ENCODE measurements at places on chromosomes 7 and 10.

GRCh38 chr10:32234471-32234870 lies 112.5 kb downstream of the EPC1 start:
- DNase-seq, result no peak

- no peak for DNase-seq
Measured at GRCh38 chr10:113626809-113627355, 37.0 kb downstream of the NRAP start.

- DNase-seq, result no peak
Measured at GRCh38 chr10:85787881-85788280, 578.7 kb downstream of the GRID1 start.

GRCh38 chr7:124515106-124515830 lies 250.3 kb downstream of the GPR37 start:
- DNase-seq, result no peak

DNA sequence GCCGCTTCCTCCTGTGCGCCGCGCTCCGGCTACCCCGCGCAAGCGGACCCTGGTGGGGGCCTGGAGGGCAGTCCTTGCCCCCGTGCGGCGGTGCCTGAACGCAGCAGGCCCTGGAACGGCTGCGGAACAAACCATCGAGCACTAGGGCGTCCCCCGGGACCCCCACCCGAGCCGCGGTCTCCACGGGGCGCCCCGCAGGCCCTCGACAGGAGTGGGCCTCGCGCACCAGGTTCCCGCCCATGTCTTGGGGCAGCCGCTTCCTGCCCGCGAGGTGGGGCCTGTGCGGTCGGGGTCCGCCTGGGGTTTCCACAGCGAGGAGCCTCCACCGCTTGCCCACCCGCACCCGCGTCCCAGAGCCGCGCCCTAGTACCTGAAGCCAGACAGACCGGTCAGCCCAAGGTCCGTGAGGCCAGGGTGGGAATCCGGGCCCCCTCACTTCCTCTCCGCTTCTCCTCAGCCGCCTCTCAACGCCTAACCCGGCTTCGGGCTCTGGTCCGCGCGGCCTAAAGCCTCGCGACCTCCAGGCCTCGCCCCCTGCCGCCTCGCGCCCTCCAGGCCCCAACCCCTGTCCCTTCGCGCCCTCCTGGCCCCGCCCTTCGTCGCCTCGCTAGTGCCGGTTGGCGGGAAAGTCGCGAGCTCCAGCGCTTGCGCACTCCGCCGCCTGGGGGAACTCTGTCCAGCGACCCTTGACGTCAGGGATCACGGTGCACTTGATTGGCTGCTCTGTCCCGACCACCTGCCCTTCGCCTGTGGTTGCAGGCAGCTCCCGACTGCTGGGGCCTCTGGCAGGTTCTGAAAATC lies 7.0 kb upstream of the GBX1 start:
- no peak for DNase-seq

- DNase-seq, result no peak
Measured at GRCh38 chr10:31484431-31485135, 165.6 kb downstream of the ZEB1 start.

- no peak for DNase-seq
Measured at GRCh38 chr7:22586786-22587140, 86.8 kb upstream of the STEAP1B start.

DNA sequence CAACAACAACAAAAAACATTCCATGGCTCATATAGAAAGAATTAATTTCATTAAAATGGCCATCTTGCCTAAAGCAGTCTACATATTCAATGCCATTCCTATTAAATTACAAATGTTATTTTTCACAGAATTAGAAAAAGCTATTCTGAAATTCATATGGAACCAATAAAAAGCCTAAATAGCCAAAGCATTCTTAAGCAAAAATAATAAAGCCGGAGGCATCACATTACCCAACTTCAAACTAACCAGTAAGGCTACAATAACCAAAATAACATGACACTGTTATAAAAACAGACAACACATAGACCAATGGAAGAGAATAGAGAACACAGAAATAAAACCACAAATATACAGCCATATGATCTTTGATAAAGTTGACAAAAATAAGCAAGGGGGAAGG lies 330.4 kb downstream of the KIF20B start:
- DNase-seq, result no peak

DNA sequence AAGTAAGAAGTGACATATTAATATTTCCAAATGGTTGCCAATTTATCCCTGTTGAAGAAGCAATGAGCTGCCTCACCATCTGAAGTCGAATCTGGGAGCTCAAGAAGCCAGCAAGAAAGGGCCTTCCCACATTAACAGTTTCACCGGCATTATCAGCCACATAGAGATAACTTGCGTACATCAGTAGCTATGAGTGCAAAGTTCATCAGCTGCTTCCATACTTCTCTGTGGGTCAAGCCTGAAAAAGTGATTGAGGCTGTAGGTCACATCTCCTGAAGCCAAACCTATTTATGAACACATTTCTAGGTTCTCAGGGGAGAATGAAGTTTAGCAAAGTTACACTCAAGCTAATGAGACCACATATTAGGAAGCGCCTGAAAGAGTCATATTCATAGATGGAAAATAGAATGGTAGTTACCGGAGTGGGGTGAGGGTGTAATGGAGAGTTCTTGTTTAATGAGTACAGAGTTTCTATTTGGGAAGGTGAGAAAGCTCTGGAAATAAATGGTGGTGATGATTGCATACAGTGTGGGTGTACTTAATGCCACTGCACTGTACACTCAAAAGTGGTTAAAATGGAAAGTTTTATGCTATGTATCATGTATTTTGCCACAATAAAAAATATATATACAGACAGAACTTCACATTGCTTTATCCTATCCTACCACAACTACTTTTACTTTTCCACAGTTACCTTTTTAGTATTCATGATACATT lies 189.3 kb upstream of the SP4 start:
- DNase-seq, result no peak

- no peak for DNase-seq
Measured at GRCh38 chr10:283916-284356, 148.7 kb downstream of the ZMYND11 start.

DNA sequence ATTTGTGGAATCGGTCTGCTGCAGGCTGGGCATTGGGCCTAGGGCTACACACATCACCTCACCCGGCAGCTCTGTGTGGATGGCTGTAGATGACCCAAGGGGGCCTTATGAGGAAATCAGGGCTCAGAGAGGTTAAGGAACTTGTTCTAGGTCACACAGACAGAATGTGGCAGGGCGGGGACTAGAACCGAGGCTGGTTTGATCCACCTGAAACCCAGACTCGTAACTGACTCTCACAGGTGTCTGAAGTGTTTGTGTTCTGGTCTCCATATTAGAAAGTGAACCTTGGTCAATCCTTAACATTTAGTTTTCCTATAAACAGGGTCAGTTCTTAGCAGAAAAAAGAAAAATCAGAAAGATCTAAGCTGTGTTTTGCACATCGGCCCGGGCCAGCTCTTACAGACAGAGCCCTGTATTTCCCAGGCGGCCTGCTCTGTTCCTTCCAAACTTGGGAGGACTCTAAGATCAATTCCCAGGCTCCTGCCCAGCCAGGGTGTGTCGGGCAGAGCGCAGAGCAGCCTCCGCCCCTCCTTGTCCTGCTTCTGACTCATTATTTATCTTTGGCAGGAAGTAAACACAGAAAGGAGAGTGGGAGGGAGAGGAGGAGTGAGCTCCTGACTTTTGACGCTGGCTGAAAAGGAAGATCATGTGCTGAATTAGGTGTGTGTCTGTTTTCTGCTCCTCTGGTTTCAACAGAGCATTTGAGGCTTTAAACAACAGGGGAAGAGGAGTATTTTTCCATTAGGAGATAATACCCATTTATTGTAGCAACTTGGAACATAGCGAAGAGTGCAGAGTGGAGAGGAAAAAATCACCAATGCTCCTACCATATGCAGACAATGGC lies 74.1 kb downstream of the TACC2 start:
- no peak for DNase-seq

- no peak for DNase-seq
Measured at GRCh38 chr10:69684020-69684980, 54.3 kb downstream of the FAM241B start.

- no peak for DNase-seq
Measured at GRCh38 chr7:157904866-157905570, 568.2 kb downstream of the DNAJB6 start.

GRCh38 chr7:66036788-66037187 lies 38.8 kb upstream of the ASL start:
- DNase-seq, result no peak

GRCh38 chr7:8254667-8255066 lies 7.3 kb downstream of the ICA1 start:
- no peak for DNase-seq

- no peak for DNase-seq
Measured at GRCh38 chr7:66953044-66953427, 32.0 kb downstream of the TMEM248 start.

- no peak for DNase-seq
Measured at GRCh38 chr7:3486841-3487240, 185.8 kb downstream of the SDK1 start.
